SHP77 treated with DMSO at 0.1 percent for 48 hours (cell line): ENCODE measurements at places on chromosomes 3 and 15.

DNA sequence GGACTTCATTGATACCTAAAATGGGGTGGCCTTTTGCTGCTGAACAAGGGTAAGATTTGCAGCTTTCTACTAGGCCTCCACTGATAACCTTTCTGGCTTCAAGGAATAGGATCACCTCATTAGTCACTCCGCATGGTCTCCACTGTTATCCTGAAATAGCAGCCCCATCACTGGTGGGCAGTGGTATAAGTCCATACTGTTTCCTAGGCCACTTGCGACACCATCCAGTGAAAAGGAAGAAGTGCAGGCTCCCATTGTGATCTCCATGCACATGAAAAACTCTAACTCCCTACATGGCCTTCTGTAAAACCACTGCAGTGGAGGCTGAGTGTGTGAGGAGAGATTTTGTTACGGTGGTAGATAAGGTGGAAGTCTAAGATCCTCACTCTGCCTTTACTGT is 1455.9 kb downstream of the SI start:
- peak; percentile 45 for DNase-seq

GRCh38 chr3:64972793-64973192 is 285.0 kb upstream of the ADAMTS9 start:
- DNase-seq, result no peak

- no peak for DNase-seq
Measured at GRCh38 chr3:8266730-8267131, 234.9 kb upstream of the LMCD1 start.

DNA sequence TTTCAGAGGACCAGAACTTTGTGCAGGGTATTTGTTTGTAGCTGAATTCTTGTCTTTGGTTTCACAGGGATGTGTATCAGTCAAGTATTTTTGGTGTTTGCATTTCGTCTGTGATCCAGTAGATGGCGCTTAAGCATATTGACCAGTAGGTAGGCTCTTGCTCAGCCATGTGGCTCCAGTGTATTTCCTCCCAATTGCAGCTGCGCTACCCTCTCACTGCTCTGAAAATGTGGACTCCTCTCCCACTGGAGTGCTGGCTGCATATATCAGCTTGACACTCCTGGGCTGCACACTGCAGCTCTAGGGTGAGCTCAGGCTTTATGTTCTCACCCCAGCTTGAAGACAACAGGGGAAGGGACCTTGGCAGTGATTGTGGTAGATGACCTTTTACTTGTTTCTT is 1264.3 kb upstream of the ALCAM start:
- DNase-seq, result peak; percentile 57

DNA sequence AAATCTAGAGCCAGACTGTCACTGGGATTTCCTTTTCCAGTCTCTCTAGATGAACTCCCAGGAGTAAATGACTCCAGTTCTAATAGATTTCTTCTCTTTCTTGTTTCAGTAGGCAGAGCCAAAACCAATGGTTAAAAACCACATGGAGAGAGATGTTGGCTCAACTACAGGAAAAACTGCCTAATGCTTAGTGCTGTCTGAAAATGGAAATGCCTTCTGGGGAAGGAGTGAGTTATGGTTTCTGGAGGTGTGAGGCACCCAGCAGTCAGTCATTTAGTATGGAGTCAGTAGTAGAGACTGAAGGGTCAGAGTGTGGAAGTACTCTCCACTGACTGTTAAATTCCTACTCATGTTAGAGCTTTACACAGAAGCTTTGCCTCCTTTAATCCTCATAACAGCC is 136.7 kb downstream of the CCNL1 start:
- no peak for DNase-seq

DNA sequence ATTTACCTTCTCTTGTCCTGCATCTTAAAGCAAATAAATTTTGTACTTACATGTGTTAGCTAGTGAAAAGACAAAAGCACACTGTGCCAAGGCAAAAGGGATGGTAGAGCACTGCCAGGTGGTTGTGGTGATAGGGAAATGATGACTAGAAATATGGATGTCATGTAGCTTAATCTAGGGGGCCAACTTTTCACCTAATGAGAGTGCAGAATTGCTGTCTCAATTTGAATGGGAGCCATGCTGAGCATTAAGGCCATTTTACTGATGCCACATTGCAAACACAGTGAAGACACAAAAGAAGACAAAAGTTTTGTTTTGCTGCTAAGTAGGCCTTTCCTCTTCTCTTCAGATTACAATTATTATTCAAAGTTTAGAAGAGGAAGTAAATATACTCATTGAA is 274.7 kb downstream of the PDCD6IP start:
- no peak for DNase-seq

GRCh38 chr3:87900061-87900460 is 158.7 kb downstream of the CGGBP1 start:
- no peak for DNase-seq

DNA sequence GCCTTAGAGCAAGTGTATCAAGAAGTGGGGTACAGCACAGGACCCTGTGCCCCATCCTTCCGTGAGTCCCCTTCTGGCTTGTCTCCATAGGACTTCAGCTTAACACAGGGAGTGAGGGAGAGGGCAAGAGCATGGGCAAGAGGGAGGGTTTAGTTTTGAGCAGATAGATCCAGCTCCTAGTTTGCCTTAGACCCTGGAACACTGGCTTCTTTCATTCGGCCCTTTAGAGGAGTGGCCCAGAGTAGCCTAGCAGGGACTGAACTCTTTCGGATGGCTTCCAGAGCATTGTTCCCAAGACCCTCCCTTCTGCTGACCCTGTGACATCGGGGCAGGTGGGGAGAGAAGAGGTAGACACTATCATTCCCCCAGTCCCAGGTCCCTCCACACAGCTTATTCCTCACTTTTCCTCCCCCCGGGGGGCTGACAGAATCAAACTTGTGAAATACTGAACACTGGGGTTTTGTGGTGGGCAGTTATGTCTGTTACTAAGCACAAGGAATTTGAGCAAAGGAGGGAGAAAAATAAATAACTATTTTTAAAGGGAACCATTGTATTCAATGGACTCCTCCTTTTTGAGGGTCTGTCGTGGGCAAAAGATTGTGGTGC is 289.6 kb upstream of the C2CD4B start:
- DNase-seq, result no peak

- DNase-seq, result no peak
Measured at GRCh38 chr15:60760646-60761504, 281.9 kb upstream of the ICE2 start.

GRCh38 chr15:67505675-67506572 is 15.0 kb upstream of the C15orf61 start:
- DNase-seq, result no peak

DNA sequence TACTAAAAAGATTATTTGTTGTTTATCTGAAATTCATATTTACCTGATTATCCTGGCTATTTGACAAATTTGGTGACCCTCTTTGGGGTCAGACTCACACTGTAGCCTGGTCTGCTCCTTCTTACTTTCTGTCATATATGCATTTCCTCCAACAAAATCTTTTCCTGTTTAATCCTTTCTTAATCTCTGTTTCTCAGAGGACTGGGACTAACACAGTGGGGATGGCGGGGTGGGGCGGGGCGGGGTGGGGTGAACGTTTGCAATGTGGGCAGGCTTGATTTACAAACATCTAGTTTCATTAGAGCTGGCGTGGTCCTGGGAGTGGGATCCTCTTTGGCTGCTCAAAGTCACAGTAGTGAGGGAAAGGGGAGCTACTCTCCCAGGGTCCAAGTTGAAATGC is 35.3 kb upstream of the CDCP1 start:
- no peak for DNase-seq

DNA sequence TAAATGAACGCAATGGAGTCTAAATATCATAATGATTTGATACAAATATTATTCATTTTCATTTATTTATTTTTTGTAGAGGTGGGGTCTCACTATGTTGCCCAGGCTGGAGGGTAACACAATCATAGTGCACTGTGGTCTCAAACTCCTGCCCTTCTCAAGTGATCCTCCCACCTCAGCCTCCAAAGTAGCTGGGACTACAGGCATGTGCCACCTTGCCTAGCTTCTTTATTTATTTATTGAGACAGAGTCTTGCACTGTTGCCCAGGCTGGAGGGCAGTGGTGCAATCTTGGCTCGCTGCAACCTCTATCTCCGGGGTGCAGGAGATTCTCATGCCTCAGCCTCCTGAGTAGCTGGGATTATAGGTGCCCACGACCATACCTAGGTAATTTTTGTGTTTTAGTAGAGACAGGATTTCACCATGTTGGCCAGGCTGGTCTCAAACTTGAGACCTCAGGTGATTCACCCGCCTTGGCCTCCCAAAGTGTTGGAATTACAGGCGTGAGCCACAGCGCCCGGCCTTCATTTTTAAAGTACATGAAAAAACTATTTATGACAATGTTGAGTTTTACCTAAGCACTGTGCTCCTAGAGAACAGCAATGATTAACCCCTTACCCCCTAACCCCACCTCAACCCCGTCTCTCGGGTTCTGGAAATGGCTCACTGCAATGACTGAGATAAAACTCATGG is 4.0 kb upstream of the AEN start:
- no peak for DNase-seq

GRCh38 chr15:28977377-28978010 is 91.7 kb downstream of the APBA2 start:
- DNase-seq, result peak; percentile 2

DNA sequence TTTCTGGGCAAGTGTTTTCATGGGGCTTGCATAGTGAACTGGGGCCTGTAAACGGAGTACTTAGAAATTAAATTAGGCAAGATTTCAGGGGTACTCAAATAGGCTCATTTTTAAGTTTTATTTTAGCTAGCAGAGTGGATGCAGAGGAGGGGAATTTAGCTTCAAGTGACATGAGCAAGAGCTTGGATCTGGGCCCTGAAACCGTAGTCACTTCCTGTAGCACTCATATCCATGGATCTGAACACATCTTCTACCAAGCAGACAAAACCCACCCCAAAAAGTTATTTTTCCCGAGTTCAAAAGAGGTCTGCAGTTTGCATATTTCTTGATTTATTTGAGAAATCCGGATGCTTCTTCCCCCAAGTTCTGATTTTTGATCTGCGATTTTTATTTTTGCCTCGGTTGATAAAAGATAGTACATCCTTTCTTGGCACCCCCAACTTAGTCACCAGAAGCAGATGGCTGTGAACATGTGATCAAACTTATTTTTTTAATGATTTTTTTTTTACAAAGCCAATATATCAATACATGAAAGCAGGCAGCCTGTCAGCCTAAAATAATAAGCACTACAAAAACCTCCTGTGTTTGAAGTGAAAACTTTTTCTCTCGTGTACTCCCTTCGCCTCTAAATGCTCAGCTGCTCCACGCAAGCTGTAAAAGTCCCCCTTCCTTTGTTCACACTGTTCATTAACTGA is 36.6 kb upstream of the STT3B start:
- no peak for DNase-seq

- no peak for DNase-seq
Measured at GRCh38 chr3:115396801-115397200, 226.5 kb upstream of the GAP43 start.

GRCh38 chr15:36265422-36265821 is 314.0 kb upstream of the CDIN1 start:
- no peak for DNase-seq

DNA sequence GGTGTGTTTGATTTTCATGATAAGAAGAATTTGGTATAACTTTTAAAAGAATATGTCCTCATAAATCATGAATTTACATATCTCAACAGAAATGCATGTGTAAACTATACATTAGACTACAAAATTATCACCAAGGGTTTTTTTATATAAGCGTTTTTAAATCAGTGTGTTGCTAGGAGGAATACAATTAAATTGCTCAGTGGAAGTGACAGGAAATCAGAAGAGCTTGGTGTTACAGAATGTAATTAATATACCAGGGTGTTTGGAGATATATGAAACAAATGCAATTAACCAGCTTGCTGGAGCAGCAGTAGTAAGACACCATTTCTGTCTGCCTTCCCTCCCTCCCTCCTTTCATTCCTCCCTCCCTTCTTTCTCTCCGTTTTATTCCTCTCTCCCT is 2.4 kb downstream of the ROBO2 start:
- no peak for DNase-seq

DNA sequence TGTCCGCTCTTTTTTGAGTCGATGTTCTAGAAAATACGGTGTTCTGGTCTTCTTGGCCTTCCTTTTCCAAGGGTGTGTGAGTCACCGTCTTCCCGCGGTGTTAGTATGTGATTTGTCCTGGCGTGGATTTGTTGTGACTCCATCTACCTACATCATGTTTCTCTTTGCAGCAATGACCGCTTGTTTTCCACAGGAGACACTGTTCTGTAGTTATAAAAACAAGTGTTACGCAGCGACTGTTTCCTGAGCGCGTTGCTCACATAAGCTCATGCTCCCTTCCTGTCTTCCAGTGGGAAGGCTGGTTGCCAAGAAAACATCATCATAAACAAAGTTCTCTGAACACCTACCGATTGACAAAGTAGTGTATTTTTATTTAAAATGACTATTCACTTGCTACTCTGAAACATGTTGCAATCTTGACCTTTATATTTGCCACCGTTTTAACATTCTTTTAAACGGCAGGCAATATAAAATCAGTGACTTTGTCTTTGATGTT is 19.0 kb downstream of the USP13 start:
- no peak for DNase-seq

DNA sequence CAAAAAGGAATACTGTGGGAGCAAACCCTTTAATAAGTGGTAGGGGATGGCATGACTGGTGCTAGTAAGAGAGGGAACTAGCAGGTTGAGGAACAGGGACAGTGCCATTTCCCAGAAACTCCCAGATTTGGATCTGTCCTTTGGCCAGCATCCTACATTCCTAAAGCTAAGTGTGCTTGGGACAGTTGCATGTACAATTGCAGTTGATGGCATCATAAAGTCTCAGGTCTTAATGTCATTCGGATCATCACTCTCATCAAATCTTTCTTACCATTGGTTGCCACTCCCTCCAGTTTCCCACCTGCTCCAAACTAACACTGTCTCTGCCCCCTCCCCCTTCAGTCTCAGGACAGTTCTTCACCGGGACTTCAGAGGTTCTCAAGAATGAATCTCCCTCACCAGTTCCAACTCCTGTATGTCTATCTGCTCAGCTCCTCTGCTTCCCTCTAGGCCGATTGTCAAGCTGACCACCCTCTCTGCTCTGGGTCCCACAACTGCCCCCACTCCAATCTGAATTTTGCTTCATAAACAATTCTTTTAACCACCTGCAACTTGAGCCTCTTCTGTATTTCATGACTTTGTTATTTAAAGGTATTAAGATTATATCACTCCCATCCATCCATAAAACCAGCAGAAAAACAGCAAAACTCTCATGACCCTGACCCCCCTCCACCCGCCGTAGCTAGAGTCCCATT is 260.8 kb downstream of the CGGBP1 start:
- no peak for DNase-seq

DNA sequence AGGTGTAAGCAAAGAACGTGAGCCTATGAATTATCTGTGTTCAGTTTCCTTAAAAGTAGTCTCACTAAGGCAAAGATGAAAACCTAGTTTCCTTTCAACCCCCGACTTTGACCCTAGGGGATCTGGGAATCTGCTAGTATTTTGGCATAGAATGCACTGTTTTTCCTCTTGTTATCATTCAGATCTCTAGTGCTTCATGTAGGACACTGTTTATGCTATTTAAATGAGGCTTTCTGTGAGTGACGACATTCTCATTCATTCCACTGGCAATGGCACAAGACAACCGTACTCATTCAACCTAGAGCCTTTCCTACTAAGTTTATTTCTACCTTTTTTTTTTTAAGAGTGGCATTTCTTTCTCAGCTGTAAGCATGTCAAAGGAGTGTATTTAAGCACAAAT is 67.0 kb downstream of the CHAC1 start:
- no peak for DNase-seq

GRCh38 chr15:62109982-62110851 is 43.4 kb downstream of the C2CD4A start:
- DNase-seq, result peak; percentile 91

GRCh38 chr15:34716111-34716510 is 38.7 kb downstream of the GJD2 start:
- no peak for DNase-seq

- DNase-seq, result no peak
Measured at GRCh38 chr3:112048911-112049310, 14.4 kb downstream of the TMPRSS7 start.

GRCh38 chr15:74234598-74234875 is 1.6 kb upstream of the CCDC33 start:
- DNase-seq, result no peak
